ENCODE measurements at places on chromosomes 6 and 20.

DNA sequence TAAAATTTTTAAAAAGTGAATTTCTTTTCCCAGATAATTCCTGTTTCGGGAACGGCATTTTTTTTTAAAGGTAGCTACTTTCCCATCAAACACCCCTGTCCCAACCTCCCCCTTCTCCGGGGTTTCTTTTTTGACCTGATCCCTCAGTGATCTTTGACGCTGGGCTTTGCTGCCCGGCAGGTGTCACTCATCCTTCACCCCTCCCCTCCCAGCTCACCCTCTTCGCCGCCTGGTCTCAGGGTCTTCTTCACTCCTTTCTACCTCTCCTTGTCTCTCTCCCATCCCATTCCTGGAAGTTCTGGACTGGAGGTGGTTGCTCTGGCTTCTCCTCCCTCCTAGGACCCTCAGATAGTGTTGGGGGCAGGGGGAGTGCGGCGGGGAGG lies 329 bp upstream of the GPR6 start:
- no peak for DNase-seq

DNA sequence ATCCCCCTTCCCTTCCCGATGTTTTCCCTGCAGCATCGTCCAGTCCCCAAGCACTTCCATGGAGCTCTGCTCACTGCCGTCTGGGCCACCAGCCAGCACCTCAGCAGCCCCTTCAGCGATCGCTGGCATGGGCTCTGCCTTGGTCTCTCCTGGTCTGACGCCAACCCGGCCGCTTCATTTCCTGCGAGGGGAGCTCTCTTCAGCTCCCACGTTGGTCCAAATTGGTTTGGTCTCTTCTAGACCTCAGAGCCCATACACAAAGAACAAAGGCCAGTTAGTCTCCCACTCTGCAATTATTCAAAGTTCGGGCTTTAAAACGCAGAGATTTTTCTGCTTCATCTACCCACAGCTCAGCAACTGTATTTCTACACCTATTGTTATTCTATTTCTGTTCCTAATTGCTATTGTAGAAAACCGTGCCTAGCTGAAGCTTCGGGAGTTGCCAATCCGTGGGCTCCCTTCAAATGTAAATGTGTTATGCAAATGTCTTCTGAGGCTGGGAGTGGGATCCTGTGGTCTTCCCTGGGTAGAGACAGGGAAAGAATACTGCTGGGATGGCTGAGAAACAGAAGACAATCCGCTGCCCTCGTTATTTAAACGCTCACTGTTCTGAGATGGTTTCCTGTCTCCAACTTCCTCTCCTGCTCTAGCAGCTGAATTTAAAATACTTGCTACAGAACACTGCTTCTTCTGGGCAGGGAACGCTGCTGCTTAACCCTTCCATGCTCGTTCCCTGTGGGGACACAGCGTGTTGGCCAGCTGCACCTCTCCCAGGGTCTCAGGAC lies 154.2 kb upstream of the QKI start:
- no peak for DNase-seq

- no peak for DNase-seq
These were observed 72.9 kb downstream of the SNX5 start for GRCh38 chr20:17895641-17896171.

GRCh38 chr6:43645613-43645964 lies 753 bp downstream of the RSPH9 start:
- no peak for DNase-seq

GRCh38 chr6:1786455-1787453 lies 177.0 kb downstream of the FOXC1 start:
- DNase-seq: no peak

DNA sequence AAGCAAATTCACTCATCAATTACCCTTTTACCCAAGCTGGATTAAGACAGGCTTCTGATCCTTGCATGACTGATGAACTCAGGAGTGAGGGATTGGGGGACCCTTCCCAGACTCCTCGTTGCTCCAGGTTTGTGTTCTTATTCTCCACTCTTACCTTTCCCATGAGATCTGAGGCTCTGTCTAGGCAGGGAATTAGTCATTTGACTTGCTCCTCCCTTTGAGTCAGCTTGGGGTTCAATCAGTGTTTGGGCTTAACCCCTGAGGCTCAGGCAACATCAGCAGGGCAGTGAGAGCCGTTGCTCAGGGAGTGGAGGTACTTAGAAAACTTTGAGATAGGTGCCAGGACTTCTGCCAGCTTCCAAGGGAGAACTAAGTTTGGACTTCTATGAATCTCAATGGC lies 20.7 kb upstream of the TOX2 start:
- no peak for DNase-seq

- no peak for DNase-seq
These were observed 5.3 kb downstream of the LINC00237 start for GRCh38 chr20:21100578-21101452.

DNA sequence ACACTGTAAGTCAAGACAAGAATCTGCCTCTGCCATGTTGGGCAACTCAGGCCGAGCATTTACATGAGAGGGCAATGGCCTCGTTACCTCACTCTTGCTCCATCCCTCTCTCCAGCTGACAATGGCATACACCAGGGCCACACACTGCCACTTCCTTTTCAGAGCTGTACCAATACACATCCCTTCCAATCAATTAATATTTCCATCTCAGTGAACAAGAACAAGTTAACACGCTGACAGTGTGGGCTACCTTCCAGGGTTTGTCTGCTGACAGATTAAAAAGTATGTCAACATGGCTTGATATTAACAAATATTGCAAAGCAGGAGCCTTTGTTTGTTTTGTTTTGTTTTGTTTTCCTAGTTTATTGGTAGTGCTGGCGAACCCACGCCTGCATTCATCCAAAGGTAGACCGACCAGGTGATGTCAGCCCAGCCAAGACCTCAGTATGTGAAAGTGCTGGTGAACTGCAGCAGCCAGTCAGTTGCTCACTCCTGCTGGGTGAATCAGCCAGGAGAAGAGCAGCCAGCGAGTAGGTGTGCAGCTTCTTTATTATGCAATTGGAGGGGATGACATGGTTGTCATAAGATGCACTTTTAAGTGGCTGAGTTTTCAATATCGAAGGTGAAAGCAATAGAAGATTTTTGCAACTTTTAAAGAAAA lies 487.3 kb upstream of the JARID2 start:
- DNase-seq: no peak

DNA sequence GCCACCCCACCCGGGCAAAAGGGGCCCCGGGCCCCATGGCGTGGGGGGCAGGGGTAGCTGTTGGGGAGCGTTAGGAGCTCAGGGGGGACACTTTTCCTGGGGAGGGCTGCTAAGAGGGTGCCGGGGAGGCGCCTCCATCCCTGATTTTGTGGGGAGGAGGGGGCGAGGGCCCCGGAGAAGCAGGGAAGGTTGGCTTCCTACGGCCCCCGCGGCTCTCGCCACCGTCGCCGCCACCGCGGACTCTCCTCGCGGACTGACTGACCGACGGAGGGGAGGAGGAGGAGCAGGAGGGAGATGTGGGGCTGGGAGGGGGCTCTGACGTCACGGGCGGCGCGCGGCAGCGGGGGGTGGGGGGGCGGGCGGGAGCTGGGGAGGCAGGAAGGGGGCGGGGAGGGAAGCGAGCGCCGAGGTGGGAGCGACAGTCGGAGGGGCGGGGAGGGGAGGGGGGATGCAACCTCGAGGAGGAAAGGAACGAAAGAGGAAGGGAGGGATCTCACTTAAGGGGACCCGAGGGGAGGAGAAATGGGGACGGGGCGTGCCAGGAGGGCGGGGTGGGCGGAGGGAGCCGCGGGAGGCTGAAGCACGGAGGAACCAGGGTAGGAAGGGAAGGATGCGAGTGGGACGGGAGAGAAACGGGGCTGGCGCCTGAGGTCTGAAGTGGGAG lies 5.1 kb downstream of the GABBR1 start:
- DNase-seq: peak; percentile 24

DNA sequence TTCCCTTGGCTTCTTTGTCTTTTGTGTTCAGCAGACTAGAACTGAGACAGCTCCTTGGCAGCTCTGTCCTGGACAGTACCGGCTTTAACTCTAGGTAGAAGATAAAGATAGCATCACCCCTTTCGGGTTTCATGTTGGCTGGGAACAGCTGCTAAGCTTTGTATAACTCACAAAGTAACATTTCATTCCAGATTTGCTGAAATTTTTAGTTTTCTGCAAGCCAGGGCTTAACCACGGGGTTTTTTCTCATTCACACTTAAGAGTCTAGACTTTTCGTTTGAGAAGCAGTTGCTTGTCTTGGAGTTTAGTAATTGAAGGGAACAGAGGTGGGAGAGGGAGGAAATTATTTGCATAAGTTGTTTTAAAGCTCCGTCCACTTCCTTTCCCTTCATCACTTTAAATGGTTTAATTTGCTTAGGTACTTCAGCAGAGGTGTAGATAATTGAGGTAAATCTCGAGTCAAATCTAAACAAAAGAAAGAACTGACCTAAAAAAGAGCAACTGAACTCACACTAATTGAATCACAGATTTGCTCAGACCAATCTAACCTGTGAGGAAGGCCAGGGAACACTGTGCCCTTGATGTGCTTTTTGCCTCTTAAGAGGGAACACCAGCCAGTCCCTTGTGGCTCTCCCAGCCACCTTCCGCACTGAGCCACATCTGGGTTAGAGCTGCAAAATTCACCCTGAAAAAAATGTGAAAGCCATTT lies 48.3 kb downstream of the RREB1 start:
- DNase-seq: no peak

DNA sequence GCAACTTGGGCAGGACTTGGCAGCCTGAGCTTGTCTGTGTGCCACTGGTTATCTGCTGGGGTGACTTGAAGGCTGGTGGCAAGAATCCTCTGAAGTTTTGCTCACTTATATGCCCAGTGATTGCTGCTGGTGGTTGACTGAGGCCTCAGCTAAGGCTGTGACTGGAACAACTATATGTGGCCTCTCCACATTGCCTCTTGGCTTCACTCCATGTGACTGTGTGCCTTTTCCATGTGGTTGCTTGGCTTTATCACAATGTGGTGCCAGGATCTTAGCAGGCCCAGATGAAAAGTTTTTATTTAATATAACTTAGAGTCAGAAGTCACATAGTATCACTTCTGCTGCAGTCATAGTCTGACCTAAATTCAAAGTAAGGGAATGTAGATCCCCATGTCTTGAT lies 104.5 kb downstream of the ADAT2 start:
- no peak for DNase-seq

- no peak for DNase-seq
These were observed 49.4 kb downstream of the IYD start for GRCh38 chr6:150417899-150418826.

- no peak for DNase-seq
These were observed 5.9 kb downstream of the C6orf58 start for GRCh38 chr6:127582777-127583462.

DNA sequence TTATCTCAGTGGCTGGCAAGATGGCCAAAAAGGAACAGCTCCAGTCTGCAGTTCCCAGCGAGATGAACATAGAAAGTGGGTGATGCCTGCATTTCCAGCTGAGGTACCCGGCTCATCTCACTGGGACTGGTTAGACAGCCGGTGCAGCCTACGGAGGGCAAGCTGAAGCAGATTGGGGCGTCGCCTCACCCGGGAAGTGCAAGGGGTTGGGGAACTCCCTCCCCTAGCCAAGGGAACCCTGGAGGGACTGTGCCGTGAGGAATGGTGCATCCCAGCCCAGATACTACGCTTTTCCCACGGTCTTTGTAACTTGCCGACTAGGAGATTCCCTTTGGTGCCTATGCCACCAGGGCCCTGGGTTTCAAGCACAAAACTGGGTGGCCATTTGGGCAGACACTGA lies 324.7 kb downstream of the GJA1 start:
- no peak for DNase-seq

DNA sequence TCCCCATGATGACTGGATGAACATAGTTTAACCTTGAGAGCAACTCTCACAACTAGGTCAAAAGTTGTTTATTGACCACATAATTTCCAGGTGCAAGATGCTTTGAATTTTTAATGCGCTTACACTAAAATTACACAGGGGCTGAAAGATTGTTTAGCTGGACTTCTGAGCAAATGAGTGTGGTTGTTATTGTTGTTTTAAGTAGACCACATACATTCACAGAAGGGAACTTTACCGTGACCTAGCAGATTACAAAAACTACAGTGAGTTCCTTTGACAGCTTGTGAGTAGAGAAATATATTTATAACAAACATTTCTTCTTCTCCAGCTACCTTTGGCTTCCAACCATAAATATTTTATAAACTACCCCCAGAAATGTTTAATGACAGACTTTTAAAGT lies 178.9 kb downstream of the UST start:
- no peak for DNase-seq

- DNase-seq: no peak
These were observed 112.0 kb upstream of the CDYL start for GRCh38 chr6:4664117-4664626.

DNA sequence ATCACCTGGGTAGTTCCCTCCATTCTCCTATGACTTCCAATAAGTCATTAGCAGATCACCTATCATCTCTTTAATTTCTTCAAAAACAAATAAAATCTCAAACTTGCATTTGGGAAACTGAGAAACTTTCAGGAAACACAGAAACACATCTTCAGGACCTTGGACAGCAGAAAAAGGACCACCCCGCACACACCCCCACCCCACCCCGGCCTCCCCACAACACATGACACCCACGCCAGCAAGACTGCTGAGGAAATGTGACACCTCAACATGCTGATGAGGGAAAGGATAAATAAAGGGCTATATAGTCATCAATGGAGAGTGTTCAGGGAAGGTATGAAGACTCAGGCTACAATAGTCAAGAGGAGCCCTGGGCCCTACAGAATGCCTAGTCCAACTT lies 15.6 kb upstream of the TRIM39 start:
- no peak for DNase-seq

DNA sequence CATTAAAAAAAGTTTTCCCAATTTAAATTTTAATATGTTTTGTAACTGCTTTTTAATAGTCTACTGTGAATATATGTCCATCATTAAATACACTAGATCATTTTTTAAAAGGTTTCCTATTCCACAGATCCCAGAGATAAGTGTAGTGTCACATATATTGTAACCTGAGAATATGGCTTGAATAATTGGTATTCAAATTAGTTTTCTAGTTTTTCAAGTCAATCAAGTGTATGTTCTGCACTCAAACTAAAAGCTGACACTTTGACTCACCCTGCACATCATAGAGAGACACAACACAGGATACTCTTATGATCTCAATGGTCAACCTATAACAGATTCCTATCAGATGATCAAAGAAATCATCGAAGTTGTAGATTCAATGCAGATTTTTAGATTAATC lies 49.1 kb downstream of the ZHX3 start:
- DNase-seq: no peak

- no peak for DNase-seq
These were observed 208.7 kb downstream of the ALDH8A1 start for GRCh38 chr6:134741200-134741536.

- DNase-seq: no peak
These were observed 55.8 kb upstream of the SCML4 start for GRCh38 chr6:107879941-107880340.

DNA sequence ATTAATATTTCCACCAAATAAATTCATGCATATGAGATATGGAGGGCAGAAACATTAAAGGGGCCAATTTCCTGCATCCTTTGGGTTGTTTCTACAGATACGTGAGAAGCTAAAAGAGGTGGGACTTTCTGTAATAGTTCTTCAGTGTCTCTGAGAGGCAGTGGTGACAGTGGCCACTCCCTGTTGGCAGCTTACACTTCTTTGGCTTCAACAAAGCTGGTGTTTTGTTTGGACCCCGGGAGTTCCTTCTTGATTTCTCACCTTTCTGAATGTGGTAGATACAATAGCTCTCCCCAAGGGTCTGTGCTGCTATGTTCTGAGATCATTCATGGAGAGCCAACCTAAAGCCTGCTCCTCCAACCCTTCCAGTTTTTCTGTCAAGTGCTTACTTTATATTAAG lies 7.8 kb downstream of the PLCB1 start:
- DNase-seq: no peak

- no peak for DNase-seq
These were observed 243.9 kb downstream of the PKHD1 start for GRCh38 chr6:51843456-51844056.
